ENCODE measurements at places on chromosomes 12 and 14.

DNA sequence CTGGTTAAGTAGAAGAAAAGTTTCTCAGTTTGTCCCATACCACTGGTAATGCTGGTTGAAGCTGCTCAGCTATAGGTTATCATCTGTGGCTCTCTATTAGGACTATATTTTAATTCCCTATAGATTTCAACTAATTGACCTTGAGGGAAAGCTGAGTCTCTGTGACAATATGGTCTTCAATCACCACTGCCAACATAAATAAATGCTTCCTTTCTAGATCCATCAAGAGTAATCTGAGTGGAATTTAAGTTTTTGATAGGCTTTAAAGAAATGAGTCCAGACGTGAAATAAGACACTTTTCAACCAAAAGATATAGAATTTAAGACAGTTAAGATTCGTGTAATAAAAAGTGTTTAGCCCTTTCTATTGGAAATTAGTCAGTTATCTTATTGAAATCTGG is 63.5 kb upstream of the MYF6 start:
- DNase-seq: no peak

GRCh38 chr14:102696332-102696731 is 80.9 kb upstream of the TRAF3 start:
- no peak for DNase-seq

DNA sequence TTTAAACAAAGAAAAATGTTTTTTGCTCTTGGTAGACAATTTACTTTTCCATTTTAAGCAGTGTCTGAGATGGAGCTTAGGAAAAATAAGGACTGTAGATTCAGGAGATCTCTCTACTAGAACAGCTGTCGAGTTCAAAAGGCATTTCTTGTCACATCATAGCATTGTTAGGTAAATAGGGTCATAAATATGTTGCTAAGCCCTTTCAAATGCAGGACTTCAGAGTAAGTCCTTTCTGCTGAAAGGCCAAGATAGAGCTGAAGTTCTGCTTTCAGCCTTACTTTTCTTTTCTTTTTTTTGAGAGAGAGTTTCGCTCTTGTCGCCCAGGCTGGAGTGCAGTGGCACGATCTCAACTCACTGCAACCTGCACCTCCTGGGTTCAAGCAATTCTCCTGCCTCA is 98.2 kb downstream of the SYNE2 start:
- no peak for DNase-seq

- no peak for DNase-seq
Observed at GRCh38 chr12:56338308-56339157, at the start of gene IL23A. TSS of gene IL23A (plus strand) at chr12:56338884. CDS start at chr12:56339045, 161 bp downstream.

- DNase-seq: no peak
Observed at GRCh38 chr14:103656031-103656755, 27.2 kb downstream of the KLC1 start.

Data from hematopoietic multipotent progenitor cell treated with erythropoietin and hydrocortisone succinate and interleukin-3 and kit ligand, for 15 days (in vitro differentiated cells).